CD4-positive, alpha-beta T cell treated with Interleukin-4 for 1 hour (primary cell): ENCODE measurements at places on chromosomes 1 and 21.

DNA sequence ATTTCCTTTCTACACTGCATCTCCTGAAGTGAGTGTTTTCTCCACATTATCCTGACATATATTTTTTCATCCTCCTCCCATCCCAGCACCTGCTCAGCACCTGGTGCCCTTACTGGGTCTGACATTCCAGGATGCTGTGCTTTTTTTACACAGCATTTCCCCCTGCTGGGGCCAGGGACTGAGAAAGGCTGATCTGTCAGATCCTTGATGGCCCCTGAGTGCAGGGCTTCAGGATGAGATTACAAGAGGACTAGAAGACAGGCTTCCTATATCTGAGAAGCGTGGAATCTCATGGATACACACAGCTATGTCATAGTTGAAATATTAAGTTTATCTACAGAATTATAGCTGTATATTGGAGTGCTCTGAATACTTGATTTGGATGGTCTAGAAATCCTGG, 24.4 kb downstream of the RCAN1 start:
- no peak for DNase-seq

DNA sequence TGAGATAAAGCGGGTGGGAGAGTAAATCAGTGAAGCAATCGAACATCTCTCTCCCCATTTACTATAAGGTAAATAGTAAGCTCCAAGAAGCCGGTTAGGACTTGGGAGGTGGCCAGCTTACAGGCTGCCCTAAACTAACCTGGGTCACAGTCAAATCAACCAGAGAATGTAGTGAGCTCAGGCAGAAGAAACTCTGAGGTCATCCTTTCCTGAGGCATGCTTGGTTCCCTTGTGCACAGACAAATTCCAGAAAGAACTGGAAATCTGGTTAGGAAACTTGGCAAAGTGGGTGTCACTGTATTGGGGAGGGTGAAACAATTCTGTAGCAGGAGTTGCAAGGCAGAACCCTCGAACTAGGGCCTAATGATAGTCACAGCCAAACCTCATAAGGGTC, 72.5 kb downstream of the NTMT2 start:
- DNase-seq: no peak

- no peak for DNase-seq
Observed at GRCh38 chr1:11713095-11713494, 21.6 kb downstream of the DRAXIN start.

- DNase-seq: no peak
Observed at GRCh38 chr21:27448960-27449359, 482.1 kb upstream of the ADAMTS5 start.

DNA sequence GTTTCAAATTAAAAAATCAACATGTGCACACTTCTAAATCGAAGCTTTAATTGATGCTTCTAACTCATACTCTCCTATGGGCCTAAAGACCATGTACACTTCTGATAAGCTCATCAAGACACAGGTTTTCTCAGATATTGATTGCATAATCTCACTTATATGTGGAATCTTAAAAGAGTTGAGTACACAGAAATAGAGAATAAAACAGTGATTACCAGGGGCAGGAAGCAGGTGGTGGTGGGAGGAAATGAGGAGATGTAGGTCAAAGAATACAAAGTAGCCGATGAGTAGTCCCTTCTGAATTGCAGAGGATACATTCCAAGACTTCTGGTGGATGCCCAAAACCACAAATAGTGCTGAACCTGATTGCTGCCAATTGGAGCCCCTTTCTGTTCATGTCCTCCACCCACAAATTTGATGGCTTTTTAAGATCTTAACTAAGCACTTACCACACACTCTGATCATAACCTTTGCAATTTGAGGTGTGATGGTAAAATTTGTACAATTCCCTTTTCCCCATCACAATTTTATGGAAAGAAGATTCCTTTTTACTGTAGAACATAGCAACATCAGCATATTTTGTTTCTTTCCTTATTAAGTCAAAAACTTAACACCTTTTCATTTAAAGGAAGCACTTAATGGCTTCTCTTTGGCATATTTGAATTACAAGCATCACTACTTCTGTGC, 3.3 kb upstream of the CD1B start:
- DNase-seq: no peak

DNA sequence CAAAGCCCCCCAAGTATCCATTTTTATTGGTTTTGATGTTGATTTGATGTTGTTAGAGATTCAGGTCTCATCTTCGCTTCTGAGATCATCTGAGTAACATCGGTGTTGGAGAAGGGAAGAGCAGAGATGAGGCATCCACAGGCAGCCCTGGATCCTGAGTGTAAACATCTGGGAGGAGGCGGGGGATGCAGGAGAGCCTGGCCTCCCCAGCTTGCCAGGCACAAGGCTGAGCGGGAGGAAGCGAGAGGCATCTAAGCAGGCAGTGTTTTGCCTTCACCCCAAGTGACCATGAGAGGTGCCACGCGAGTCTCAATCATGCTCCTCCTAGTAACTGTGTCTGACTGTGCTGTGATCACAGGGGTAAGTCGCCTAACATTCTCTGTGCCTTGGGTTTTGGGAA, at the start of gene PROK1:
Gene PROK1 (plus strand): TSS at position 221 of the 400 bp plus-strand sequence. CDS start 68 bp downstream, at position 289.
- no peak for DNase-seq

- DNase-seq: no peak
Observed at GRCh38 chr1:147414505-147415163, 126.7 kb upstream of the BCL9 start.

DNA sequence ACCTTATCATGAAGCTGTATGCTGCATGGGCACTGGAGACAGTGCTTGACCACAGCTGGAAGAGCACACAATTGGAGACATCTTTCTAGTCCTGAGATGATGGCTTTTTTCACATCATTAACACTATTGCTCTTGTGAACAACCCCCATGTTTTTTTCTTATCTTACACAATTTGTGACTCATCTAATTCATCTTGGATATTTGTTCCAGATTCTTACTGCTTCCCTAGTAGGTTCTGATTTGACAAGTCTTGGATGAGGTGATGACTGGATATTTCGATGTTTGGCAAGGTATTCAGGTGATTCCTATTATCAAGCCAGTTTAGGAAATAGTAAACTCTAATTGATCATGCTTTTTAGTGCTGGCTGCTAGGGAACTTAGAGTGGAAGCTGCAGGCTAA, 23.7 kb downstream of the HLX start:
- no peak for DNase-seq

DNA sequence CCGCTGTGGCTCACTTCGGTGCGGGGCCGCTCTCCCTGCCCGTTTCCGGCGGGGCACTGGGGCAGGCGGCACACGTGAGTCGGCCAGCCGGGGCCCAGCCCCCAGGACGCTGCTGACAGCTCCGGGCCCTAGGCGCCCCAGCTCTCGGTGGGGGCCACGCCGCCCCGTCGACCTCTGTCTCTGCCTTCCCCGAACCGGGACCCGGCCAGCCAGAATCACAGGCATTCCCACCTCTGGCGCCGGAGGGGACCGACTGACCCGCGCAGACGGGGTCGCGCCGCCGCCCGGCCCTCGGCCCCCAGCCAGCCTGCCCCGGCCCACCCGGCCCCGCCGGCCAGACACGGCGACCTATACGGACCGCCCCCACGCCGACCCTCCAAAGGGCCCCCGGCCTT, 755 bp downstream of the SCMH1 start:
- peak; percentile 45 for DNase-seq

DNA sequence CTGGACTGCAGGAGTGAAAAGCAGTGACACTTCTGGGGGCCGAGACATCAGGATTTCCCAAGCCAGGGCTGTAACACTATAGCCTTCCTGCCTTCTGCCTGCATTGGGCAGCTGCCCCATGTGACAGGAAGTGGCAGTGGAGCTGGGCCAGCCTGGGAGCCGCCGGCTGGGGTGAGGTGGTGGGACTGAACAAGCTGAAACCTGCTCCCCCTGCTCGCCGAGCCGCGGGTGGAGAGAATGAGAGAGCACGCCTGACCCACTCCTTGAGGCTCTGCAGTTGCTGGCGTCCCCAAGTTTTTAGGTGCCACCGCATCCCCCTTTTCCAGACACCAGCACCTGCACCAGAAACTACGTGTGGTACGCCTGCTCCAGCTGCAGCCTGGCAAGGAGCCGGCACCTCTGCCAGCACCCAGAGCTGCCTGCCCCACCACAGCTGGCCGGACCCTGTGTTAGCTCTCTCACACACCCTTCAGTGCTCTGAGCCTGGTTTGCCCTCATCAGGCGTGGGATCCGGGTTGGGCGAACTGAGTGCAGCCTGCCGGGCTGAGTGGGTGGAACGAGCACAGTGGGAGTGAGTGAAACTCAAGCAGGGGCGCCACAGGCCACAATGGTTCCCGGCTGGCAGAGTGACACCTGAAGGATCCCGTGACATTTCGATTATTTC, 119.4 kb downstream of the AKT3 start:
- no peak for DNase-seq

DNA sequence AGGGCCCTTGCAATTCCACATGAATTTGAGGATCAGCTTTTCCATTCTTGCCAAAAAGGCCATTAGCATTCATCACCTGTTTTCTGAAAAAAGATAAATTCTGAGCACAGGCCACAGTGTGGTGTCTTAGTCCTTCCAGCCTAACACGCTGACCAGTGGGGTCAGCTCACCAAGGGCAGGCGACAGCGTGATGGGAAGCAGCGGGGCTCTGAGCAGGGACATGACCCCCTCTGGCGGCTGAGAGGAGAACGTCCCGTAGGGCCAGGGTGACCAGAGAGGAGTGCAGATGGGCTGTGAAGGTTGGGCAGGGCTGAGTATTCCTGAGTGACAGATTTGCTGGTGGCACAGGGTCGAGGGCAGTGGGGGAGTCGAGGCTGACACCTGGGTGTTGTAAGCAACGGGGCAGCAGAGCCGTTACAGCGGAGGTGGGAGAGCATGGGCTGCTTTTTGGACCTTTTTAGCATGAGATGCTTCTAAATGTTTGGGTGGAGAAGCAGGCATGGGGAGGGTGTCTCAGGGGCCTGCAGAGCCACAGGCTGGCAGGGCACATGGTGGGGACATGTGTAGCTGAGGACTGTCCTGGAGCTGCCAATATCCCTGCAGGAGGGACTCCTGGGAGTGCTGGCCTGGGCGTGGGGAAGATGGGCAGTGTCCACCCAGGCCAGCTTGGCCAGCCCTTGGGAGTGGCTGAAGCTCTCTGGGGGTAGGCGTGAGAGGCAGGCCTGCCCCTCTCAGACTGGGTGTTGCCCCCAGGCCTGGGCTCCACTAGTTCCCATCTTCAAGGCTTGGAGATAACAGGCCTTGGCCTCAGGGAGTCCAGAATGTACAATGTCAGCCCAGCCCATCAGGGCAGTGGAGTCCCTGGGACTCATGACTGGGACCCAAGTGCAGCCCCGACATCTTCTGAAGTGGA, 8.6 kb upstream of the CALML6 start:
- DNase-seq: peak; percentile 78

DNA sequence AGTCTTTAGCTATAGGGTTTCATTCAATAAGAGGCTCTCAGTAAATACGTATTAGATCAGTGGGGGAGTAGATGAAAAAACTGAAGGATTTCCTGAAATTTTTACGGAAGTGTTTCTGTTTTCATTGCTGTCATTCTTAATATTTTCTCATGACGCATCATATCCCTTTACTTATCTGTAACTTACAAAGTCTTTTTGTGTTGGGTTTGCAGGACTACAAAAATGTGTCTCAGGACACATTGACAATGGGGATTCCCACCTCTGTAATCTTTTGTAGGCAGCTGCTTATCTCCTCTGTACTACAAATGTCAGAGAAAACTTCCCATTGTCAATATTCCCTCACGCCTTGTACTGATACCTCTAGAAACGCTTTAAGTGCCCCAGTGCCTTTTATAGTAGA, 35.5 kb downstream of the CRP start:
- no peak for DNase-seq

DNA sequence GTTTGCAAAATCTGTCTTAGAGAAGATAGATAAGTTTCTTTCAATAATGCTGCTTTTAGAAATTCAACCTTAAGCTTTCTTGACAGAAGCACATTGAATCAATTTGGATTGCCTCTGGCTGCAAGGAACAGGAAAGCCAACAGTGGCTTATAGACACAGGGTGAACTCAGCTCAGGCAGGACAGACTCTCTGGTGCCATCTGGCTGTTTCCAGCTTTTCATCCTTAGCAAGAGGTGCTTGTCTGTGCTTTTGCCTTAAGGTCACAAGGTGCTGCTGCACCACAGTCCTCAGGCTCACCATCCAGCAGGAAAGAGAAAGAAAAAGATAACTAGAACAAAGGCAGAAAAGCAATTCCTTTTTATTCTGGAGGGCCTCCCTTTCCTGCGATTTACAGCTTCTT, 93.7 kb upstream of the ETS2 start:
- no peak for DNase-seq

DNA sequence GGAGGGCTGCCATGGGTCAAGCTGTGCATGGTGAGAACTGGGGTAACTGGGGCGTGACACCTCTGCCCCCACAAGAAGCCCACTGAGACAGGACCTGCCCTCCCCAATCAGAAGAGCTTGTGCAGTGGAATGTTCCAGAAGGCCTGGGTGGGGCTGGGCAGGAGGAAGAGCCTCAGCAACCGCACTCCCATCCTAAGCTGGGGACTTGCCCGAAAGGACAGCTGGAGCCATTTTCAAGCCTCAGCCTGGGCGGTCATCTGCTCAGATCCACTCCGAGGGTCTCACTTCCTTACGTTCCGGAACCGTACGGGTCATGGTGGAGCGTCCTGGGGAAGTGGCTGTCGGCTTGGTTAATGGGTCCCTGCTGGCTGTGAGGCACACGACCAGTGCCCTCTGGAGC, 158.6 kb upstream of the ARHGEF16 start:
- DNase-seq: no peak

DNA sequence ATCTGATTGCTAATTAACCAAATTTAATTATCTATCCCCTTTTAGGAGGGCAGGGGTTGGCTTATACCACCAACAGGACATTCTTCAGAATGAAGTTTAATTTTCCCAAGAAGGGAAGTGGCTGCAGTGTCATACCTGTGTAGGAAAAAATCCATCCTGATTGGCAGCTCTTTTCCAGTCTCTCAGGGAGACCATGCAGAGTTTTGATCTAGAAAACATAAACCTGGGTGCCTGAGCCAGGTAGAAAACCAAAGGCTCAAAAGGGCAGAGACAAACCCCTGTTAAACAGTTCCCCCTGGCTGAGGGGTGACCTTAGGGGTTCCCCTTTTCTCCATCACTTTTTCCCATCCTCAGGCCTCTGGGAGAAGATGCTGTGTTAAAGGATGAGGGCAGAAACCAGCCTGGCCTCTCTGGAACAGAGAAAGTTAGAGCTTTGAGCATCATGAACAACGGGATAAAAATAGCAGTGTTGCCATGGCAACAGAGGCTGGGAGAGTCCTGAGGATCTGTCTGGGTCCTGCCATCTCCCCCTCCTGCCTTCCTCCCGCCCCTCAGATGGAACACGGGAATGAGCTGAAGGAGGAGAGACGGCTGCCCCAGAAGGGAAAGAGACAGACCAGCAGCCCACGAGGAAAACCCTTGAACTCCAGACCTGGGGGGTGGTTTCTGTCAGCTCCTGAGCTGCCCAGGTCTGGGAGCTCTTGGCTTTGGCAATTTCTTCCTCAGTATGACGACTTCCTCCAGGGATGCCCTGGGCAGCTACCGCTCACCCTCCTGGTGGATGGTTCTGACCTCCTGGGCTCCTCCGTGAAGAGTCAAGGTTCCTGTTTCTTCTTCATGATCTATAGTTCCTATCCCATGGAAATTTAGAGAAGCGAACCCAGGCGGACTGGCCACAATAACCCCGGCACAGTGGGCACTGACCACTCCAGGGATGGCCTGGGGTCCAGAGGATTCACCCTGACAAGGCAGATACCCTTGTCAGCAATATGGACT, 14.0 kb upstream of the LEMD1 start:
- no peak for DNase-seq
